Activated T-cell treated with anti-CD3 and anti-CD28 coated beads, Interleukin-2, amount 50 U/mL, for 72 hours (primary cell): ENCODE measurements at places on chromosomes 13 and 19. TPM values are rescaled to one million over a fixed set of nuclear protein-coding genes. Genes with fewer than 3 reads are reported as not detected.

DNA sequence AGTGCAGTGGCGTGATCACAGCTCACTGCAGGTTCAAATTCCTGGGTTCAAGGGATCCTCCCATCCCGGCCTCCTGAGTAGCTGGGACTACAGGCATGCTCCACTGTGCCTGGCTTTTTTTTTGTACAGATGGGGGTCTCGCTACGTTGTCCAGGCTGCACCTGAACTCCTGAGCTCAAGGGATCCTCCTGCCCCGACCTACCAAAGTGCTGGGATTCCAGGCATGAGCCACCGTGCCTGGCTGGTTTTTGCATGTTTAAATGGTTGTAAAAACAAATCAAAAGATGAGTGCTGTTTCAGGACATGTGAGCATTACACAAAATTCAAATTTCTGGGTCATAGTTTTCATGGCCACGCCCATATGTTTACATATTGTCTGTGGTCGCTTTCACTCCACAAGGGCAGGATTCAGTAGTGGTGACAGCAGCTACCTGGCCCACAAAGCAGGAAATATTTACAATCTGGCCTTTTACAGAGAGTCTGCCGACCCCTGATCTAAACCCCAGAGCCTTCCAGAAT, 5.3 kb downstream of the MATK start:
- H3K27ac ChIP-seq: no peak overlapping the region
- peaks cover 9% of the 10 kb centered on the region for H3K4me1 ChIP-seq
- no peaks in the 10 kb centered on the region for H3K27me3 ChIP-seq
- H3K4me3 ChIP-seq: no peak overlapping the region
- peaks cover 11% of the 10 kb centered on the region for H3K36me3 ChIP-seq

DNA sequence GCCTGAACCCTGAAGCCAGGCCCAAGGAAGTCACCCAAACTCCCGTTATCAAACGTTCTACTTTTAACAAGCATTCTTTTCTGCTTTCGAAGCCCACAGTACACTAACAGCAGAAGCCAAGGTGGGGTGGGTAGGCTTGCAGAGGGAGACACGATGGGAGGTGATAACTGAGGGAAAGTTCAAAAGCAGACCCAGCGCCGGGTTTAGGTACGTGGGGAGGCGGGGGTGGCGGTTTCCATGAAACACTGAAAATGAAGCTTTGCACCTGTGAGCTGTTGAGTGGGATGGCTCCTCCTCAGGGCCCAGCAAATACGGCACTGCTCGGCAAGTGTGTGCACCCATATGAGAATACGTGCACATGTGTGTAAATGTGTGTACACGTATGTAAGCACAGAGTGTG, 49.8 kb downstream of the KLF2 start:
- no peak for DNase-seq
- H3K4me3 ChIP-seq: peak overlapping the region; percentile 51
- H3K27ac ChIP-seq: no peak overlapping the region

- peak within 1 kb of the TSS; percentile 86 for H3K4me3 ChIP-seq
- peak within 1 kb of the TSS; percentile 52 for H3K27ac ChIP-seq
- no peaks in the 10 kb centered on the region for H3K27me3 ChIP-seq
Measured at GRCh38 chr13:95301183-95301967, at the start of gene ABCC4. Gene ABCC4 (minus strand): TSS chr13:95301451. CDS start chr13:95301314, 137 bp downstream.

- no peaks in the 10 kb centered on the region for H3K27me3 ChIP-seq
- H3K36me3 ChIP-seq: peaks cover 13% of the 10 kb centered on the region
- no peak overlapping the region for H3K4me3 ChIP-seq
- H3K27ac ChIP-seq: no peak overlapping the region
- H3K4me1 ChIP-seq: no peaks in the 10 kb centered on the region
Measured at GRCh38 chr19:43229315-43229714, 23.9 kb upstream of the PSG4 start.

DNA sequence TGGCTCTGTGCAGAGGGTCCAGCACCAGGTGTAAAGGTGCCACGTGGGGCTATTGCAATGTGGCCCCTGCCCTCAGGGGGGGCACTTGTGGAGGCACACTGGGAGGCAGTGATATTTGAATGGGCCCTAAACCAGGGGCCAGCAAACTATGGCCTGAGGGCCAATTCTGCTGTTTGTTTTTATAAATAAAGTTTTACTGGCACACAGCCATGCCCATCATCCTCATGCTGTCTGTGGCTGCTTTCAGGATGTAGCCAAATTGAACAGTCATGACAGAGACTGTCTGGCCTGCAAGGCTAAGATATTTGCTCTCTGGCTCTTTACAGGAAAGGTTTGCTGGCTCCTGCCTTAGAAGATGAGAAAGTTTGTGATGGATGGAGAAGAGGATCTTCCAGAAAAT, 33.9 kb upstream of the RANBP3 start:
- DNase-seq: no peak
- H3K4me3 ChIP-seq: no peak overlapping the region

- H3K4me3 ChIP-seq: no peak overlapping the region
- no peaks in the 10 kb centered on the region for H3K4me1 ChIP-seq
- no peak overlapping the region for H3K27ac ChIP-seq
- DNase-seq: no peak
- H3K27me3 ChIP-seq: no peaks in the 10 kb centered on the region
- no peaks in the 10 kb centered on the region for H3K36me3 ChIP-seq
Measured at GRCh38 chr13:105442949-105443699, 1092.3 kb downstream of the EFNB2 start.

- peaks cover 62% of the 10 kb centered on the region for H3K27me3 ChIP-seq
- H3K36me3 ChIP-seq: no peaks in the 10 kb centered on the region
- DNase-seq: peak; percentile 73
- H3K27ac ChIP-seq: no peak overlapping the region
Measured at GRCh38 chr13:99980201-99980823, 1.3 kb upstream of the ZIC2 start.

GRCh38 chr13:110950356-110950755, 35.5 kb upstream of the ANKRD10 start:
- no peak overlapping the region for H3K4me3 ChIP-seq
- H3K27ac ChIP-seq: no peak overlapping the region
- DNase-seq: no peak
- peaks cover 37% of the 10 kb centered on the region for H3K4me1 ChIP-seq

GRCh38 chr19:47247308-47247990, 8.9 kb upstream of the CCDC9 start:
- H3K4me1 ChIP-seq: peaks cover 13% of the 10 kb centered on the region
- no peak overlapping the region for H3K27ac ChIP-seq
- H3K27me3 ChIP-seq: no peaks in the 10 kb centered on the region
- H3K4me3 ChIP-seq: no peak overlapping the region
- peaks cover 8% of the 10 kb centered on the region for H3K36me3 ChIP-seq

- H3K4me3 ChIP-seq: no peak overlapping the region
- peaks cover 2% of the 10 kb centered on the region for H3K4me1 ChIP-seq
- no peak for DNase-seq
- H3K36me3 ChIP-seq: peaks cover 3% of the 10 kb centered on the region
- H3K27me3 ChIP-seq: no peaks in the 10 kb centered on the region
Measured at GRCh38 chr19:10706990-10707389, 5.8 kb downstream of the QTRT1 start.

DNA sequence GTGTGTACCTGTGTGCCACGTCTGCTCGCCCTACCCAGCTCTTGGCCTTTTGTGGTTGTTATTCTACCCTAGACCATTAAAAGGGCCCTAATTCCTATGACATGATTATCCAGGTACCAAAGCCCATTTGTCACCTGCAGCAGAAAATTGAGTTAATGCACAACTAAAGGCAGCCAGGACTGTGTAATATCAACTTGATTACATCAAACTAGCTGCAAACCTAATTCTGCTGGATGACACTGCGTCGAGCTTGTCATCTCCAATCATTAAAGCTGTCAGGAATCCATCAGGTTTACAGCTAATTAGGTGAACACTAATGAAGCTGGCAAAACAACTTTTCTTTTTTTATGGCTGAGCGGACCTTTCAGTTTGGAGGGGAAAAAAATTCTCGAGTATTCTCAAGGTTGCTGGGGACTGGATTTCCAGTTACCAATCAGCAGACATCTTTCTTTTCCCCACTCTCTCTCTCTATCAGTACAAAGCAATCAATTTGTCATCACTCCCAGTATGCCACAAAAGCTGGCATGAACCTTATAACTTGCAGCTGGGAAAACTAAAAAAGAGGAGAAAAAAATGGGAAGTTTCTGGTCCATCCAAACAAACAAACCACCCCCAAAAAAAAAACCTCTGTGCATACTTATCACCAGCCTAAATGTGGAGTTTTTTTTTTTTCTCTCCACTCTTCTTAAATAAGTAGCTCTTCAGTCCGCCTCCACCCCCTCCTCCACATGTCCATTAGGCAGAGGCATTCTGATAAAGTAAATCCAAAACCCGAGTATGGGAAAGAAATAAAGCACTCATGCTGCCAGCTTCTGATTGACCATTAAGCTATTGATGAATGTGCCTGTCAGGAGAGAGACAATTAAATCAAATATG, 2.8 kb downstream of the TSHZ3 start:
- DNase-seq: no peak
- H3K4me1 ChIP-seq: peaks cover 9% of the 10 kb centered on the region
- H3K27ac ChIP-seq: no peak overlapping the region
- H3K27me3 ChIP-seq: peaks cover 30% of the 10 kb centered on the region
- peaks cover 2% of the 10 kb centered on the region for H3K36me3 ChIP-seq
- no peak overlapping the region for H3K4me3 ChIP-seq

GRCh38 chr13:113297370-113298042, 467 bp downstream of the LAMP1 start:
- peaks cover 2% of the 10 kb centered on the region for H3K36me3 ChIP-seq
- peaks cover 36% of the 10 kb centered on the region for H3K4me1 ChIP-seq
- DNase-seq: peak; percentile 66
- peaks cover 3% of the 10 kb centered on the region for H3K27me3 ChIP-seq
- H3K27ac ChIP-seq: peak overlapping the region; percentile 99
- H3K4me3 ChIP-seq: peak overlapping the region; percentile 94

GRCh38 chr19:52494518-52494917, 33.0 kb upstream of the ZNF808 start:
- peaks cover 7% of the 10 kb centered on the region for H3K27me3 ChIP-seq
- peaks cover 48% of the 10 kb centered on the region for H3K36me3 ChIP-seq
- H3K4me3 ChIP-seq: no peak overlapping the region

- peaks cover 6% of the 10 kb centered on the region for H3K27me3 ChIP-seq
- H3K4me1 ChIP-seq: peaks cover 29% of the 10 kb centered on the region
- peak; percentile 92 for DNase-seq
- H3K4me3 ChIP-seq: no peak overlapping the region
- H3K27ac ChIP-seq: no peak overlapping the region
Measured at GRCh38 chr19:8580710-8581281, 3.6 kb upstream of the MYO1F start.

- no peaks in the 10 kb centered on the region for H3K27me3 ChIP-seq
- H3K4me3 ChIP-seq: no peak overlapping the region
- H3K4me1 ChIP-seq: no peaks in the 10 kb centered on the region
- no peak for DNase-seq
- H3K27ac ChIP-seq: no peak overlapping the region
Measured at GRCh38 chr13:39394796-39395678, 208.0 kb downstream of the LHFPL6 start.

- peaks cover 2% of the 10 kb centered on the region for H3K36me3 ChIP-seq
- H3K27ac ChIP-seq: peak overlapping the region; percentile 97
- H3K27me3 ChIP-seq: no peaks in the 10 kb centered on the region
- DNase-seq: peak; percentile 28
Measured at GRCh38 chr13:75318138-75318833, 163.7 kb downstream of the TBC1D4 start.

GRCh38 chr19:14496834-14497227, 904 bp upstream of the GIPC1 start:
- H3K36me3 ChIP-seq: peaks cover 3% of the 10 kb centered on the region
- no peak for DNase-seq

- no peaks in the 10 kb centered on the region for H3K27me3 ChIP-seq
- no peaks in the 10 kb centered on the region for H3K4me1 ChIP-seq
- no peaks in the 10 kb centered on the region for H3K36me3 ChIP-seq
- no peak overlapping the region for H3K27ac ChIP-seq
- DNase-seq: no peak
Measured at GRCh38 chr13:101490406-101491015, 38.0 kb downstream of the ITGBL1 start.

DNA sequence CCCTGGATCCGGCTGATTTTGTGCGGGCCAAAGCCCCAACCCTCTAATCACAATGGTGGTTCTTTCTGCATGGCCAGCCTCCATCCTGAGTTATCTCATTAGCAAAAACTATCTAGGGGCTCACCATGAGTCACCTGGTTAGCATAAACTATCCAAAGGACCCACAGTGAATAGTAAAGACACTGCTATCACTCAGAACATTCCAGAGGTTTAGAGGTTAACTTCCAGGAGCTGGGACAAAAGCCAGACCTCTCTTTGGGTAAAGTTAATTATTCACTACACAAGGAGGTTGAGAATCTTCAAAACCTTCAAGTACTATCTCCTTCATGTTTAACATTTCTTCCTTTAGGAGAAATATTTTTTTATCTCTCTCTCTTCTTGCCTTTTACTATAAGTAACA, 18.8 kb upstream of the PPP5C start:
- H3K4me3 ChIP-seq: no peak overlapping the region
- H3K36me3 ChIP-seq: peaks cover 16% of the 10 kb centered on the region
- no peak overlapping the region for H3K27ac ChIP-seq
- H3K4me1 ChIP-seq: no peaks in the 10 kb centered on the region

- H3K36me3 ChIP-seq: peaks cover 6% of the 10 kb centered on the region
- H3K4me1 ChIP-seq: peaks cover 4% of the 10 kb centered on the region
- H3K27ac ChIP-seq: no peak overlapping the region
- DNase-seq: peak; percentile 51
Measured at GRCh38 chr19:16372065-16372915, 47.7 kb downstream of the KLF2 start.

- peaks cover 62% of the 10 kb centered on the region for H3K27me3 ChIP-seq
- peak overlapping the region; percentile 71 for H3K4me3 ChIP-seq
- H3K36me3 ChIP-seq: peaks cover 11% of the 10 kb centered on the region
- peak overlapping the region; percentile 83 for H3K27ac ChIP-seq
- H3K4me1 ChIP-seq: peaks cover 17% of the 10 kb centered on the region
Measured at GRCh38 chr13:33146843-33147611, 130.8 kb downstream of the KL start.

- no peaks in the 10 kb centered on the region for H3K36me3 ChIP-seq
- no peak overlapping the region for H3K27ac ChIP-seq
- no peak for DNase-seq
- no peak overlapping the region for H3K4me3 ChIP-seq
- no peaks in the 10 kb centered on the region for H3K27me3 ChIP-seq
Measured at GRCh38 chr13:92573467-92574057, 653.0 kb upstream of the GPC6 start.

- no peaks in the 10 kb centered on the region for H3K27me3 ChIP-seq
- H3K36me3 ChIP-seq: no peaks in the 10 kb centered on the region
- no peak for DNase-seq
- H3K4me3 ChIP-seq: no peak overlapping the region
Measured at GRCh38 chr13:106182404-106182803, 353.1 kb downstream of the EFNB2 start.

KPNA3 gene
- total RNA-seq: 23.5 TPM

TMC4 gene
- 0.24 TPM for total RNA-seq

C3 gene
- 2.5 TPM for total RNA-seq

GPC6 gene
- total RNA-seq: not detected

KLK14 gene
- 0.69 TPM for total RNA-seq

ZNF20 gene
- 2.7 TPM for total RNA-seq

CYP2A7 gene
- total RNA-seq: not detected

EDDM13 gene
- not detected for total RNA-seq

SYT5 gene
- 0.44 TPM for total RNA-seq

TMEM255B gene
- total RNA-seq: 1.2 TPM

DCLK1 gene
- total RNA-seq: not detected

IGFL2 gene
- not detected for total RNA-seq

KLK8 gene
- not detected for total RNA-seq

KLK15 gene
- total RNA-seq: not detected

PODNL1 gene
- total RNA-seq: not detected

SBK2 gene
- total RNA-seq: not detected

IRGC gene
- not detected for total RNA-seq

HOMER3 gene
- total RNA-seq: 1.8 TPM

MEIS3 gene
- 0.26 TPM for total RNA-seq
